Stimulated activated effector memory CD8-positive, alpha-beta T cell treated with anti-CD3 and anti-CD28 coated beads, Interleukin-12 subunit alpha, Interleukin-12 subunit beta, amount 100 ng/mL, for 72 hours (primary cell): ENCODE measurements at places on chromosomes 16 and 17.

GRCh38 chr17:60153606-60154390, 4.0 kb downstream of the CA4 start:
- DNase-seq: no peak

DNA sequence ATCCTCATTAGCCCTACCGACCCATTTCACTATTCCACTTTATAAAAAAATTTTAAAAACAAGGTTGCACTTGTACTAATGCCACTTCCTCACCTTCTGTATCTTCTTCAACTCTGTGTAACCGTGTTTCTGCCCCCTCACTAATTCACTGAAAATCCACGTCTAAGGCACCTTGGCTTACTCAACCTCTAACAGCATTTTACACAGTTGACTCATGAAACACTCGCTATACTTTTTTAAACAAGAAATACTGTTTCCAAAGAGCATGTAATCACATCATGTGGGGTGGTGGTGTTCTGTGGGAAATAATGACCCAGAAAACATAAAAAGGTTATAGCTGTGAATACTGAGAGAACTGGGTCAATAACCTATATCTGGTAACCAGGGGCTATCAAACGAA, 79.9 kb downstream of the NCOR1 start:
- DNase-seq: no peak

DNA sequence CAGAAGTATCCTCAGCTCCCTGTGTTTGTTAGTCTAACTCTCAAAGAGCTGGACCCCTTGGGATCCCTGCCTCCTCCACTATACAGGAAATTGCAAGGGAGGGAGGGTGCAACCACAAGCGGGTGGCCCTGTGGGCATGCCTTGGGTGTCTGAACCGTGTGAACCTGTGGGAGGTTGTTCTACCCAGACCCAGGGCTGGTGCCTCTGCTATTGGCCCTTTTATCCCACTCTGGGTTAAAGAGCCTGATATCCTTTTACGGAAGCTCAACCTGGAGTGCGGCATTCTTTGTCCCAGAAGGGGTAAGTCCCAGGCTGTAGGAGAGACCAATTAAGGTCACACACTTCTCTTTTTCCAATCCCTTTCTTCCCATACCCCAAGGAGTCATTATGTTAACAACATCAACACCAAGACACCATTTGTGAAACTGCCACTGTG, 53.4 kb downstream of the ARSG start:
- DNase-seq: no peak

DNA sequence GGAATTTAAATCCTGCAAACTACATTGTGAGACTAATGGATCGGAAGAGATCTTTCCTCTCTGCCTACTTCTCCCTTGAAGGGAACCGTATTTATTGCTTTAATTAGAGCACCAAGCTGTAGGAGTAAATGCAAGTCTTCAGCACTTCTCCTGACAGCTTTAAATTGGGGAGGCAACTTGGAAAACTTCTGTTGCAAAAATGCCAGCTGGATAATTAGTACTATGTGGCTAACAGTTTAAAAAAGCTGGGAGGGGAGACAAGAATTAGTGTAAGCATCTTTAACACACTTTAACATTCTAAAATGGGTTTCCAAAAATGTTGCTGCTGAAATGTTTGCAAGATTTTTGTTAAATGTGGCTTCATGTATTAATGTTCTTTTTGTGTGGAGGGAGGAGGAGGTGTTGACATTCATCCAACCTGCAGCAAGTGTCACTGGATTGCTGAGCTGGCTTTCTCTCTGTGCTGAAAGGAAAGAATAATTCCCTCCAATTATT, 108.5 kb downstream of the PCTP start:
- DNase-seq: no peak

DNA sequence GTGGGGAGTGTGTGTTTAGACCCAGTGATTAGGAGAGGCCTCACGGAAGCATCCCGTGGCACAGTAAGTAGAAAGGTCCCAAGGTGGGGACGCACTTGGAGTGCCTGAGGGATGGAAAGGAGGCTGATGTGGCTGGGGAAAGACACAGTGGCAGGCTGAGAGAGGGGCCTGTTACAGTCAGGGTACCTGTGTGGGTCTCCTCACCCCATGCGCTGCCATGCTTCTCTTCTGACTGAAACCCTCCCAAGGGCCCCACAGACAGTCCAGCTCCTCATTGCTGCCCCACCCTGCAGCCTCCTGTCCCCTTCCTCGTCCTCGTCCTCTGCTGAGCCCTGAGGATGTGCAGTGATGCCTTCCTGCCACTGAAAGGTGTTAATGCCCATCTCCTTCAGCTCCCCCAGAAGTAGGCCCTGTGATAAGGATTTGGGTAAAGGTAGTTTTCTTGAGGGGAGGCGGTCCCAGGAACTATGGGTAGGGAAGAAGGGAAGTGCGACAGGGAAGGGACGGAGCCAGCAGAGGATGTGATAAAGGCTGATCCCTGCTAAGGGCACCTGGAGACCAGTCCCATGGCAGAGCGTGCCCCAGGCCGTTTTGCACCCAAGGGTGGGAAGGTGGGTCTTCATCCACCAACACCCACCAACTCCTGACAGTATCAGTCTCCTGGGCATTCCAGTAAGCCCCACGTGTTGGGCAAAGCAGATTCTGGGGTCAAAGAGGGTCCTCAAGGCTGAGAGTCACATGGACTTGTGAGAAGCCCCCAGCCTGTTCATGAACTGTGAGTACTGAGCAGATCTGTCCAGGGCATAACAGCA, 237.2 kb downstream of the GSG1L start:
- no peak for DNase-seq

DNA sequence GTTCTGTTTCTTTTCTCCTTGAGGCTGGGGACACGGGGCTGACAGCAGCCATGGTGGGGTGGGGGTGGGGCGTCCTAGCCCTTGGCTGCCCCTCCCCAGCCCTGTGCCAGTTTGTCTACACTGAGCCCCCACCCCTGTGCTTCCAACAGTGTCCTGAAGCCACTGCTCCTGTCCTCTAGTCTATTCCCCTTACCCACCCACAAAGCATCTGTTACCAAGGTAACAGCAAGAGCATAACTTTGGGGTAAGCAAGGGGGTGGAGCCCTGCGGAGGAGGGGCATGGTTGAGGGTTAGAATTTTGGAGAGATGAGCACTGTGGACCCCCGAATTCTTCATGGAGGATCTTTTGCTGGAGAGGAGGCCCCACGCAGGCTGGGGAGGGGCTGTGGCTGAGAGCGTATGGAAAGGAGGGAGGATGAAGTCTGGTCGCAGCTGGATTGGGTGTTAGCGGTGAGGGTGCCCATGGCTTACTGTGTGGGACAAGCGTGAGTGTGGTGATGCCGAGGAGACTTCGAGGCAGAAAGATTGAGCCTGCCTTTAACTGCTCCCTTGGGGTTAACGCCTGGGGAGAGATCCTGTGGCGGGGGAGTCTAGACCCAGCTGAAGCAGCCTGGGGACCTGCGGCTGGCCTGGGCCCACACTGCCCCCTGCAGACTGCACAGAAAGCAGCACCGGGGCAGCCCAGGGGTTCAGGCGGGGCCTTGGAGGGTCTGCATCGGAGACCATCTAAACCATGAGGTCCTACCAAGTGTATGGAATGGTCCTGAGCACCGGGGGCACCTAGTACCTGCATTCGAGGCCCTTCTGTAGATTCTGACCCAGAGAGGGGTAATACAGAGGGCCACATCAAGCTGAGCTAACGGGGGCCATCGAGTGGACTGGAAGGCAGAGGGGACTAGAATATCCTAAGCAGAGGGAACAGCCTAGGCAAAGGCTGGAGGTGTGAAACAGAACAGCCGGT, 6.1 kb upstream of the STAC2 start:
- DNase-seq: peak; percentile 61

- no peak for DNase-seq
These were observed 2.0 kb downstream of the ZDHHC1 start for GRCh38 chr16:67413978-67414911.

DNA sequence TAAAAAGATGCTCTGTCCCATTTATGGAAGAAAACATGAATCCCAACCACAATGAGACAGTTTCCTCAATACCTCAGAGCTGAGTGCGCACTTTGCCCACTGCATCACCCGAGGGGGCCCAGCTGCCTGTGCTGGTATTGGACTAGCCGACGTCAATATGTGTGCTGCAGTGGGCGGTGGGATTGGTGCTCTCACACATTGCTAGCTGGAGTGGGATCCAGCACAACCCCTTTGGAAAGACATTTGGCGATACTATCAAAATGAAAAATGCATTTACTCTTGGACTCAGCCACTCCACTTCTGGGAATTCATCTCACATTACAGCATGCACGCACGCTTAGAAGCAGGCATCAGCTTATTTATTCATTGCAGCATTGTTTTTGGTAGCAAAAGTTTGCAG, 289.2 kb upstream of the FOXF1 start:
- no peak for DNase-seq

- DNase-seq: no peak
These were observed 25.4 kb downstream of the PCTP start for GRCh38 chr17:55776271-55776670.

- no peak for DNase-seq
These were observed 22.5 kb upstream of the ABR start for GRCh38 chr17:1202291-1202690.

DNA sequence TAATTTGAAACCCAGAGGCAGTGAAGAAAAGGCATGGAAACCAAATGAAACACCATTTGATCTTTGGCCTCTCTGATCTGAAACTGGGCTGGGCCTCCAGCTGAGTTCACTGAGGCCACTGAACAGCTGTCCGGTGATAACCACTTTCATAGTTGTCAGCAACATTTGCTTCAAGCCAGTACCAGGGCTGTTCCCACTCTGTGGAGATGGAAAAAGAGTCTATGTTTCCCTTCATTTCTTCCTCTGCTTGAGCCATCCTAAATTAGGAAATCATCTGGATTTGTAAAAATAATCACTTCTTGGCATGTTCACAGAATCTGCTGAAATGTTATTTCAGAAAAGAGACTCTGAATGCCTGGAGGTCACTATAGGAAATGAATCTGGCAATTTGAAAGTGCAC, 119.3 kb downstream of the STX8 start:
- no peak for DNase-seq

- DNase-seq: no peak
These were observed 188.7 kb upstream of the GSE1 start for GRCh38 chr16:85424260-85425073.

DNA sequence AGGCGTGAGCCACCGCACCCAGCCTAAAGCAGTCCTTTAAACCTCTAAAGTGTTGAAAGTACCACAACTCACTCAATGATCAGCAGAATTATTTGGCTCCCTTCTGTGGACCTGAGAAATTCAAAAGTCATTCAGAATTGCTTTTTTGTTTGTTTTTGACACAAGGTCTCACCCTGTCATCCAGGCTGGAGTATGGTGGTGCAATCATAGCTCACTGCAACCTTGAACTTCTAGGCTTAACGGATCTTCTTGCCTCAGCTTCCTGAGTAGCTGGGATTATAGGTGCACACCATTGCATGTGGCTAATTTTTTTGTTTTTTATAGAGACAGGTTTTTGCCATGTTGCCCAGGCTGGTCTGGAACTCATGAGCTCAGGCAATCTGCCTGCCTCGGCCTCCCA, 44.3 kb downstream of the TRAF4 start:
- no peak for DNase-seq
